Stimulated activated CD4-positive, alpha-beta T cell treated with anti-CD3 and anti-CD28 coated beads, Interleukin-15, amount 100 ng/mL, for 1 hour (primary cell): ENCODE measurements at places on chromosomes 1 and 21.

DNA sequence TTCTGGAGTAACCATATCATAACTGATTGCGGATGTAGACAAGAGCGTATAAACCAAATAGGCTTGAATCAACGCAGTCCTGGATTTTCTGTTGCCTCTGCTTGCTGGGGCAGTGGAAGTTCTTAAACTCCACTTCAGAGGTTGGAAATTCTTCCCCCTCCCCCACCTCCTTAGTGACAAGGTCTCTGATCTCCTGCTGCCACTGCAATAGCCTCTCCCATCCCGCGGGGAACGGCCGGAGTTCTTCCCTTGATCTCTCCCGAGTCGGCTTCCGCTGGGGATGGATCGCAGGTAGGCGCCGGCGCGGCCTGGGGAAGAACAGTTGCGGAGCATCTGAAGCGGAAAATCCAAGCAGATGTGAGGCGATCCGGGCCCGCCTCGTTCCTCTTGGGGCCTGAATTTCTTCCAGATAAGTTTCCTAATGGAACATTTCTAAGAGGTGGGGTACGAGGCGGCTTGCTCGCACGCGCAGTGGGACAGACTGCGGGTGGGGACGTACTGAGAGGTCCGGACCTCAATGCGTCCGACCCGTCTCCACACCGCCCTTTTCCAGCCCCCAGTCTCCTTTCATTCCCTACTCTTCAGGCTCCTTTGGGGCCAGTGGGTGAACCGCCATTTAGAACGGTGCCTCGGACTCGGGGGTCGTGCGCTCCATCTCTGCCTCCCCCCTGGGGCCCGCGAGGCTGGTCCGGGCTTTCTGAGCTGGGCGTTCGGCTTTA lies 3.1 kb upstream of the SIM2 start:
- DNase-seq: no peak

GRCh38 chr1:65310078-65310587 lies 790 bp downstream of the DNAJC6 start:
- no peak for DNase-seq

DNA sequence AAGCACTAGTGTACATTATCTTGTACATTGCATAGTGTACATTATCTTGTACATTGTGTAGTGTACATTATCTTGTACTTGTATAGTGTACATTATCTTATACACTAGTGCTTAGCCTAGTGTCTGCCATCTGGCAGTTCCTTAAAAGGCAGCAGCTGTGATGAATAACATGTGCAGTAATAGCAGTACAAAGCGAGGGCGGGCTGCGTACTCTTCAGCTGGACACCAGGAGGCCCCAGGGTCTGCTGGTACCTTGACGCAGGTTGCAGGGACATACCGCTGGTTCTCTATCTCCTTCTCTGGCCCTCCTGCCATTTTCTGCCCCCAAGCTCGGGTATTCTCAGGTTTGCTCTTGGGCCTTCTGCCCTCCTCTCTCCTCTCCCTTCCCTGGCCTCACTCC lies 149.6 kb downstream of the SEC16B start:
- no peak for DNase-seq

GRCh38 chr21:35027563-35028450 lies 21.3 kb downstream of the RUNX1 start:
- no peak for DNase-seq

DNA sequence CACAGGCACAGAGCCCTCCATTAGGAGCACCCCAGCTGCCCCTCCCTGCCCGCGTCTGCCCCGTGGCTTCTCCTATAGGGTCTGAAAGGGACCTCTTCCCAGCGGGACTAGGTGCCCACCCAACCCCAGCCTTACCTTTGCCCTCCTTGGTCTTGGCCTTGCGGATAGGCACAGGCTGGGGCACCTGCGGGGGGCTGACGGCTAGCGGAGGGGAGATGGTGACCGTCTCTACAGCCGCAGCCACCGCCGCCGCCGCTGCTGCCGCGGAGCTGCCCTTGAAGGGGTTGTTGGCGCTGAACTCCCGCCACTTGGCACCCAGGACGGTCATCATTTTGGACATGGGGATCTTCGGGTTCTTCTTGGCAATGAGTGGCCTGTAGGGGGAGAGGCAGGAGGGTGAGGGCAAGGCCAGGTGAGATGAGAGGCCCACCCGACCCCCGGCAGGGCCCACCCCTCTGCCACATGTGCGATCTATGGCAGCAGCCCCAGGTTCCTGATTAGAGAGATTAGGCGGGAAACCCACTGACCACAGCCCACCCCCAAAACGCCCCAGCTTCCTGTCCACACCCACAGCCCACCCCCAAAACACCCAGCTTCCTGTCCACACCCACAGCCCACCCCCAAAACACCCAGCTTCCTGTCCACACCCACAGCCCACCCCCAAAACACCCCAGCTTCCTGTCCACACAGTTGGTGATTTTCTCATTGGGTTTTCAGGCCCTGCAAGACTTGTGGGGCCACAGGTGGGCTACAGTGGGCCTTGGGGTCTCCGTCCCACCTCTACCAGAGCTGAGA lies 25.4 kb downstream of the CHD5 start:
- no peak for DNase-seq

DNA sequence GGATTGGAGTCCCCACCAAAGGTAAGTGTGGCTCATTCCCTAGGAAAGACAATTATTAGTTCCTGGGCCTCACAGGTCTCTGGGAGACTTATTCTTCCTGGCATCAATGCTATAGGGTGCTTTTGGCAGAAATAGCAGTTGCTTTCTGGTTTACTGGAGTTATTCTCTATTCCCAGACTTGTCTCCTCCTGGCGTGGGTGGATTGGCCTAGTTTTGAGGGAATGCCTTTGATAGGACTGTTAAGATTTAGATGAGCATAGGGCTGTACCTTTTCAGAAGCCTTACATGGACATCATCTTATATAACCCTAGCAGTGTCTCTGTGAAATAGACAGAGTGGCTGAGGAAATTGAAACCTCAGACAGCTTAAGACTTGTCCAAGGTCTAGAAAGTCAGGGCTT lies 9.0 kb downstream of the PFKFB2 start:
- no peak for DNase-seq

DNA sequence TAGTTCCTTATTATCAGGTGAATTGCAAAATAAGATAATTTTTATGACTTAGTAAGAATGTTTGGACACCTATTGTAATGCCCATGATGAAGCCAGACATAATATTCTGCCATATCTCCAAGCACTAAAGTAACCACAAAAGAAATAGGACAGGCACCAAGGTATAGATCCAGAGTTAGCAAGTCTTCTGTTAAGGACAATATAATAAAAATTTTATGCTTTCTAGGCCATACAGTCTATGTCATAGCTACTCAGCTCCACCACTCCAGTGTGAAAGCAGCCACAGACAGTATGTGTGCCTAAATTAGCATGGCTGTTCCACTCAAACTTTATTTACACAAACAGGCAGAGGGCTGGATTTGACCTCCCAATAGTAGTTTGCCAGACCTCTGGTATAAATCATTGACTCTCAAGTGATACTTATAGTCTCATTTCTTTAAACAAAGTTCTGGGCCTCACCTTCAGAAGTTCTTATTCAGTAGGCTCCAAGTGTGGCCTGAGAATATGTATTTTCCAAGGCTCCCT lies 88.3 kb downstream of the SCMH1 start:
- DNase-seq: no peak

- DNase-seq: no peak
Observed at GRCh38 chr1:36419140-36419539, 21.4 kb upstream of the LSM10 start.
